ENCODE measurements at places on chromosomes 13 and 19.
A peak's percentile ranks its signal among the peaks of the same experiment; 100 is the strongest.

DNA sequence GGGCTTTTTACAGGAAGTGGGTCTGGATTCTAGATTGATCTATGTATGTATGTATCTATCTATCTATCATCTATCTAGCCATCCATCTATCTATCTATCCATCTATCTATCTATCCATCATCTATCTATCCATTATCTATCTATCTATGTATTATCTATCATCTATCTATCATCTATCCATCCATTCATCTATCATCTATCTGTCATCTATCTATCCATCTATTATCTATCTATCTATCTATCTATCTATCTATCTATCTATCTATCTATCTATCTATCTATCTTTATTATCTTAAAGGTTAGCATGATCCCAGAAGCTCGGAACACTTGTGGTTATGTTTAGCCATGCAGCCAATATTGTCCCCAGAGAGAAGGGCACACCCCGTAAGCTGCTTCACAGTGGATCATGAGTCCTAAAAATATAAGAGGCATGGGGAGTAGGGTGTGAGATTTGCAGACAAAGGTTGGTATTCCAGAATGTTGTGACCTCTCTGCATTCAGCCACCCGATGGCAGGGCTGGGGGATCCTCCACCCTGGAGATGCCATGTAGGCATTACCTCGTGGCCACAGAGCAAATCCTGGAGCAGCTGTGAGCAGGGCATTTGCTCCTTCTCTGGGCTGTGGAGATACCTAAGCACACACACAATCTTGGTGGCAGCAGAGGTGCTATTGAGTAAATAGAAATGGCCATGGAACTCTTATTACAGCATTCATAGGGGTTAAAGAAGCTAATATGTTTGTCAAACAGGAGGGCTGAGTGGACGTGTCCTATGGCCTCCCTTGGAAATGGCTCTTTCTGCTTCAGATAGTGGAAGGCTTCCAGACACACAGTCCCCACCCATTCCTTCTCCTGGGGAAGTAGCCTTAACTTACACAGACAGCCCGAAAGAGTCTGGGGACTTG lies 310.0 kb upstream of the TSHZ3 start:
- DNase-seq = no peak

- no peak for DNase-seq
These were observed 16.3 kb downstream of the NEK5 start for GRCh38 chr13:52112591-52112990.

- no peak for DNase-seq
These were observed 8.2 kb downstream of the GPC5 start for GRCh38 chr13:91406619-91407018.

- no peak for DNase-seq
These were observed 34.6 kb upstream of the SLC46A3 start for GRCh38 chr13:28753208-28753892.

DNA sequence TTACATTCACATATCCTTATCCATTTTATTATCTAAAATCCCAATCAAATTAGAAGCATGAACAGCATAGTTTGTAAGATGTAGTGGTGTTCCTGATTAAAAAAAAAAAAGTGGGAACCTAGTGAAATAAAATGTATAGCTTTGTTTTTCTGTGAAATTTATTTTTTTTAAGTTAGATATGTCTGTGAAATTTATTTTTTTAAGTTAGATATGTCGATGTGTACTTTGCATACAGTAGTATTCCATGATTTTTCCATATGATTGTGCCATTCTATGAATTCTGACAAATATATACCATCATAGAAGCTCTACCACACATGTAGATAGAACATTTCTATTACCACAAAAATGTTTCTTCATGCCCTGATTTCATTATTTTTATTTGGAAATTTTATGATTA lies 6.0 kb upstream of the MAB21L1 start:
- no peak for DNase-seq

DNA sequence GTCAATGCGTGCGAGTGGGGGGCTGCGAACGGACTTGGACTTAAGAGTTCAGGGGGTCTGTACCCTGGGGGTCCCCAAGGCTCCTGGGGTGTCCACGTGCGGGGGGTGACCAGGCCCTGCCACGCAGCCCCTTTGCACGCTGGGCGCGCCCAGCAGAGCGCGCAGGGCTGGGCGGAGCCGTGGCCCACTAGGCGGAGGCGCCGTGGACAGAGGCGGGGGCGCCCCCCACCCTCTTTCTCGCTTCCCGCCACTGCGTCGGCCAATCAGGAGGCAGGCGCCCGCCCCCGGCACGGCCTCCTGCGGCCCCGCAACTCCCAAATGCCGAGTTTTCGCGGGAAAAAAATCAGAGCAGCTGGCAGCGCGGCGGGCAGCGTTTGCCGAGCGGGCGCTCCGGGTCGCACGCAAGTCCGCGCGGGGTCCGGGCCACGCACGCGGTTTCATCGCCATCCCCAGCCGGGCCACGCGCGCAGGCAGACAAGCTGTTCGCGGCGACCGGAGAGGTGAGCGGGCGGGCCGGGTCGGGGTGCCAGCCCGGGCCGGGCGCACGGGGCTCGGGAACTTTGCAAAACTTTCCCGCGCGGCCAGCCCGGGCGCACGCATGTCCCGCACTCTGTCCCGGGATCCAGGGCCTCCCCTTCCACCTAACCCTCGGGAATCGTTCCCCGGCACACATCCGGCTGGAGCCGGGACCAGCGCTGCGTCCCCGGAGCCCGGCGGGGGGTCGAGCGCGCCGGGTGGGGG lies at the start of gene UHRF1:
Gene UHRF1 (plus strand): TSS at position 346 of the 741 bp plus-strand sequence. CDS start 1,385 bp downstream, outside the sequence.
- peak; percentile 40 for DNase-seq

DNA sequence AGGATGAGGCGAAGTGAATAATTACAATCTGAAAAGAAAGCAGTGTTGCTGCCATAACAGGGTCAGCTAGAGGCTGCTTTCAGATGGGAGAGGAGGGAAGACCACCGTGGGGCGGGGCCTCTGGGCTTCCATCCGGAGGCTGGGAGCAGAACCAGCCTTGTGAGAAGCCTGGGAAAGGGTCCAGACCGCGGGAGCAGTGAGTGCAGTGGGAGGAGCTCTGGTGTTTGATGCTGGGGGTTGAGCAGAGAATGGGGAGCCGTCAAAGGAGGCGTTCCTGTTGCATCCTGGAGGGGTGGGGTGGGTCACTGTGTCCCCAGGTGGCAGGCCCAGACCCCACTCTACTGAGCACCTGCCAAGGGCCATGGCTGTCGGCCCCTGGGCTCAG lies 18.1 kb downstream of the NKPD1 start:
- DNase-seq = no peak

DNA sequence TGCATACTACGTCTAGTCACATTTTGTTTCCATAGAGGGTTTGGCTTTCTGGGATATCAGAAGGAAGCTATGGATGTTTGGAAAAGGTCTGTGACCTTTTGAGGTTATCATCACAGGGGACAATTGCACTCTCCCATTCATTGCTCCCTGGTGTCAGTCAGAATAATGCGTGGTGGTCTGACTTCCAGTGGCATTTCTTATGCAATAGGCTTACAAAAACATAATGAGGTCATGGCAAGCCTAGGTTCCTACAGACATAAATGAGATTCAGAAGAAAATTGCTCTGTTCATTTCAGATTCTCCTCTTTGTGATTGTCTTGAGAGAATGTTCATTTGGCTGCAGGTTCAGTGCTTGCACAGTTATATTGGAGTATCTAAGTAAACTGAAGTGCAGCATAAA lies 54.6 kb downstream of the ARHGAP35 start:
- no peak for DNase-seq

- DNase-seq = no peak
These were observed 500 bp downstream of the SMIM24 start for GRCh38 chr19:3479834-3480215.

GRCh38 chr19:19628501-19629134 lies 598 bp upstream of the LPAR2 start:
- DNase-seq = no peak

- no peak for DNase-seq
These were observed 1.6 kb upstream of the LRRC25 start for GRCh38 chr19:18399008-18399407.

DNA sequence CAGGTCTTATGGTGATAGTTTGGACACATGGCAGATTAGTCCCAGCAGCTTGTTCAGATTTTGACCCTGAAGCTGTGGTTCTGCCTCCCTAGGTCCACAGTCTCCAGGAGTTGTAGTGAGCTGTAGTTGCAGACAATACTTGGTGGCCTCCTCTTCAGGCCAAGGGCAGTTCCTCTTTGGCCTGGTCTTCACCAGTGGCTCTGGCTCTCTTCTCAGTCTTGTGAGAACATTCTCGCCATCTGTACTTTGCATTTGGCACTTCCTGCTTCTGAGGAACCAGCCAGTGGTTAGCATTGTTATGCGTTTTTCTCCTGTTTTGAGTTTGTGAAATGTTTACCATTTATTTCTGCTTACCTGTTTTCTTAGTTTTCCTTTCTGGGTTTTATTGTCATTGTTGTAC lies 40.7 kb downstream of the PCCA start:
- no peak for DNase-seq

- DNase-seq = no peak
These were observed 6.9 kb downstream of the ADGRE1 start for GRCh38 chr19:6894313-6894712.

DNA sequence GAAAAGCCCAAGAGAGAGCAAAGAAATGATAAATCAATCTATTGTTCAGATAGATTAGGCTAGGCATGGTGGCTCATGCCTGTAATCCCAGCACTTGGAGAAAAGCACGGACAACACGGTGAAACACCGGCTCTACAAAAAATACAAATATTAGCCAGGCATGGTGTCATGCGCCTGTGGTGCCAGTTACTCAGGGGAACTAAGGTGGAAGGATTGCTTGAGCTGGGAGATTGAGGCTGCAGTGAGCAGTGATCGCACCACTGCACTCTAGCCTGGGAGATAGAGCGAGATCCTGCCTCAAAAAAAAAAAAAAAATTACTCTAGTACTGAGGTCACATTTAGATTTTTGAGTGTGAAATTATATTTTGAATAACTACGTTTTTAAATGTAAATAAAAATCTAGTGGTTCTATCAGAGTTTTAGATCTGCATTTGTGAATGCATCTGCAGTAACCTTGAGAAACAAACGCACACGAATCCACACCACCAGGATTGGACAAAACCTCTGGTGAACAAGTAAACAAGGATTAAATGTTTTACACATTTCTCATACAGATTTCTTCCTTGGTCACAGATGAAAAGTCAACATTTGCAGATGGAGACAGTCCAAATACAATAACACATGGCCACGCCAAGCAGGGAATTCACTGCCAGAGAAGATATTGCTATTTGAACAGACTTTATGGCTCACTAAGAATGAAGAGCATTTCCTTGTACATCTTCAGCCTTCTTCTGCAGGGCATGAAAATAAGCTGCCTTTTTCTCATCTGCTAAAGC lies 917.6 kb downstream of the PCDH9 start:
- DNase-seq = no peak

- no peak for DNase-seq
These were observed 3.0 kb downstream of the TOMM40 start for GRCh38 chr19:44894052-44894400.

- no peak for DNase-seq
These were observed 204.6 kb downstream of the VWA8 start for GRCh38 chr13:41756198-41756880.

DNA sequence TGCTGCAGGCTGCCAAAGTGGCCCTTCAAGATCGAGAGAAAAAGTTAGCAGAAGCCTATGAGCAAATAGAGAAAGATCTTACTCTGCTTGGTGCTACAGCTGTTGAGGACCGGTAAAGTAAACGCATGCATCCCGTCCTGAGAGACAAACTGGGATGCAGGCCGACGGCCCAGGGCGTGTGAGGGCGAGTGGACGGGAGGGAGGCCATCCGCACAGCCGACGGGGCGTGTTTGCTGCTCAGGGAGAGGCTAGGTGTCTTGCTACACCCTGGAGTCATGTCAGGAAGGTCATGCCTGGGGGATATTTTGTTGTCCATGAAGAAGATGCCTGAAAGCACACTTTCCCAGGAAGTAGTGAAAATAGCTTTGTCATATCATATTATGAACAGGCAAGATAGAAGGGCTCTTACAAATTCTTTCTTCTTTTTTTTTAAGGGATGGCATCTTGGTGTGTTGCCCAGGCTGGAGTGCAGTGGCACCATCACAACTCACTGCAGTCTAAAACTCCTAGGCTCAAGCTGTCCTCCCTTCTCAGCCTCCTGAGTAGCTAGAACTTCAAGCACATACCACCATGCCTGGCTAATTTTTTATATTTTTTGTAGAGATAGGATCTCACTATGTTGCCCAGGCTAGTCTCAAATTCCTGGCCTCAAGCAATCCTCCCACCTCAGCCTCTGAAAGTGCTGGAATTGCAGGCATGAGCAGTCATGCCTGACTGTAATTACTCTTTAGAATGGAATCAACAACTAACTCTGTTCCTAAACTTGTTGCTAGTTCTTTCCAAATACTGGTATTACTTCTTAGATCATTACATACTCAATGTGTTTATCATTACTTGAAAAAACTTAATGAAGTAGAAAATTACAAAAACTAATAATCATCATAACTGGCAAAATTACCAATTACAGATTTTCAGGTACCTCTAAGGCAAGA lies 117.6 kb upstream of the MCF2L start:
- no peak for DNase-seq

DNA sequence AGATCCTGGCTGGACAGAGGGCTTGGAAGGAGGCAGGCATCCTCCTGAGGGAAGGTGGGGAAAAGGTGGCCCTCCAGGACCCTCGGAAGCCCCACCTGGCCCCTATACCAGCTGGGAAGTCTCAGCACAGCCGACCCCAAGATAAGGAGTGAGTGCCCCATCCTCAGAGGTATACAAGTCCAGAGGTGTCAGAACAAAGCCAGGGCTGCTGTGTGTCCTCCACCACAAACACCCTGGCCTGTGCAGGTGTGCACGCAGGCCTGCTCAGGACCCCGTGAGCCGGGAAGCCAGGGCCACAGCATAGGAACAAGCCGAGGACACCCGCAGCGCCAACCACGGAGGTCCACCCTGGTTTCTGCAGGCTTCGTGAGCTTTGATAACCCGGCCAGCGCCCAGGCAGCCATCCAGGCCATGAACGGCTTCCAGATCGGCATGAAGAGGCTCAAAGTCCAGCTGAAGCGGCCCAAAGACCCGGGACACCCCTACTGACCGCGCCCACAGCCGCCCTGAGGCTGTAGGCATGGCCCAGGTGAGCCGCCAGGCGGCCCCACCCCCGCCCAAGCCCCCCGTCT lies 68.6 kb downstream of the CELF5 start:
- DNase-seq = no peak

DNA sequence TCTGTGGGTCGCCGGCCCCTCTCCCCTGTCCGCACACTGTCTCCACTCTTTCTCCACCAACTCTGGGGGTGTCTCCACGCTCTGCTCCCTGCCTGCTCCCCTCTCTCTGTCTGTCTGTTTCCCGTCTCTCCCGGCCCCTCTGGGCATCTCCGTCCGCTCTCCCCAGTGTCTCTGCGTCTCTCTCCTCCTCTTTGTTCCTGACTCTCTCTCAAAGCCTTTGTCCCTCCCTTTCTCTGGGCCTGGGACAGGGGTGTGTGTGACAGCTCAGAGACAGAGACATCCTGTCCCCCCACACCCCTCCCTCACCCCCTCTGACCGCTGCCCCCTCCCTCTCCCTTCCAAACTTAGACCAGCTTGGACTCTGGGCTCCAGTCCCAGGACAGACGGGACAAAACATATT lies 668 bp upstream of the SBK3 start:
- DNase-seq = no peak

DNA sequence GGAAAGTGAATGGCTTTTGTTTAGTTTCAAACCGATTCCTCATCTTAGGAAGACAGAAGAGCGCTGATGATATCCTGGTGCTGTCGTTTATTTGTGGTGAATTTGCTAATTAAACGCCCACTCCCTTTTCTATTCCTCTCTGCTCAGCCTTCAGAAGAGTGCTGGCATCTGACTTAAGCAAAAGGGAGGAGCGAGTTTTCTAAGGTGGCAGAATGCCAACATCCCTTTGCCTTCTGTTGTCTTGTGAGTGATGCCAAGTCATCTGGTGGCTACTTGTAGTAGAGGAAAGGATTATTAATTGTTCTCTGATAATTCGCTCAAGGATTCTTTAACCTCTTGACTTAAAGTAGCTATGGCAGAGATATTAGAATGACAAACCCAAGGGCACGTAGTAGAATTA lies 68.1 kb downstream of the ERCC5 start:
- no peak for DNase-seq
